ENCODE measurements at places on chromosomes 16 and 17. TPM values are rescaled to one million over a fixed set of nuclear protein-coding genes. Genes with fewer than 3 reads are reported as not detected.

- no peak for DNase-seq
Measured at GRCh38 chr16:49524216-49524946, 150.8 kb downstream of the C16orf78 start.

- no peak for DNase-seq
Measured at GRCh38 chr17:5304636-5305035, 22.6 kb downstream of the RABEP1 start.

GRCh38 chr17:76579281-76579680 lies 6.4 kb downstream of the ST6GALNAC2 start:
- DNase-seq, result no peak

DNA sequence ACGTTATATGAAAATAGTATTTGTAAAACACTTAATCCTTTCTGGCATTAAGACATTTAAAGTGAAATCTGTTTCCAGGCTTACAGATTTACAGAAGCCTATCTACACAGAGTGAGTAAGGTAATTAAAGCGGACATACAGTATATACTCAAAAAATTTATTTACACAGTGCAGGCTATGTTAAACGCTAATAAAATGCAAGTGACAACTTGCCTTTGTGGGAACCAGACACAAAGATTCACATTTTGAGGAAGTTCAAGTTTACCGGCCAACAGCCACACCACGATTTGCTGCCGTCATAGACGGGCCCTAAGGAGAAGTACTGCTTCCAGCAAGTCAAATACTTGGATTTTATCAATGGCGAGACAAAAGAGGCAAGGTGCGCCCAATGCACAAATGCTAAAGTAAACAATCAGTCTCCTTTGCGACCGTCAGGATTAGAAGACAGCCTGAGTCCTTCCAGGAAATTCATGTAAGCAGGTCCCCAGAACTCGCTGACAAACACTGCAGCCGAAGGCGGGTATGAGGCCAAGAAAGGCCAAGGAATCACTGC lies 801 bp downstream of the VPS35 start:
- DNase-seq, result no peak

GRCh38 chr17:42308446-42308845 lies 20.1 kb downstream of the STAT5A start:
- DNase-seq, result no peak

AKAP1 gene
- total RNA-seq, result 9.1 TPM

C17orf107 gene
- total RNA-seq, result 1.8 TPM

HOXB13 gene
- total RNA-seq, result not detected

PRSS33 gene
- total RNA-seq, result not detected

ADORA2B gene
- 10.5 TPM for total RNA-seq

HASPIN gene
- 2.0 TPM for total RNA-seq
